ENCODE measurements at places on chromosomes 12 and 14. TPM values are rescaled to one million over a fixed set of nuclear protein-coding genes. Genes with fewer than 3 reads are reported as not detected.

GRCh38 chr14:63535918-63536317 is 7.3 kb downstream of the PPP2R5E start:
- no peak for DNase-seq

GRCh38 chr14:81402123-81402495 is 2.0 kb upstream of the STON2 start:
- peak; percentile 47 for DNase-seq

- DNase-seq: peak; percentile 41
Observed at GRCh38 chr14:31902002-31902401, 175.1 kb upstream of the ARHGAP5 start.

Gene AP5M1
- 46.9 TPM for total RNA-seq

Gene TSPAN31
- 36.2 TPM for total RNA-seq

Gene WNT5B
- total RNA-seq: 43.5 TPM

GRCh38 chr14:58964598-58964928 is 223.9 kb upstream of the DAAM1 start:
- no peak for DNase-seq

GRCh38 chr14:41868396-41868795 is 261.7 kb downstream of the LRFN5 start:
- no peak for DNase-seq

DNA sequence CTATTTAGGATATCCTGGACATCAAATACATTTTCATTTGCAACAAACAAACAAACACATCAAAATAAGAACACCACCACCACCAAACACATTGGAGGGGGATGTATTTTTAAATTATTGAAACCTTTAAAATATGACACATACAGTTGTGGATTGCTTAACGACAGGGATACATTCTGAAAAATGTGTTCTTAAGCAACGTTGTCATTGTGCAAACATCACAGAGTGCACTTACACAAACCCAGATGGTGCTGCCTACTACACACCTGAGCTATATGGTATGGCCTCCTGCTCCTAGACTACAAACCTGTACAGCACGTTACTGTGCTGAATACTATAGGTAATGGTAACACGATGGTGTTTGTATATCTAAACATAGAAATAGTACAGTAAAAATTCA is 19.4 kb downstream of the PYGL start:
- no peak for DNase-seq

DNA sequence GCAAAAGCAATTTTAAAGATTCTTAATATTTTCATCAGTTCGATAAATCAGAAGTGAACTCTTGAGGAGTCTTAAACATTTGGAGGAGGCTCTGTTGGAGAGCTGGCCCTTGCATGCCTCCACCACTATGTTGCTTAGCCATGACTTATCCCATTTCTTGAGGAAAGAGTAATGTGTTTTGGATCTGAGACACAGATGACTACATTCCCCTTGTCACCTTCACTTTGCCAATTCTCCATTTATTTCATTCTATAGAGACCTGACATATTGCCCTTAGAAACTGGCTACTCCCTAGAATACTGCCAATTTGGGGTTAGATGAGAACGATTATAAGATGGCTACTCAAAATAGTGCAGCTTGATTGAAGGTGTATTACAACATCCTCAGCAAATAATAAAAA is 157.4 kb upstream of the TMEM260 start:
- no peak for DNase-seq

DNA sequence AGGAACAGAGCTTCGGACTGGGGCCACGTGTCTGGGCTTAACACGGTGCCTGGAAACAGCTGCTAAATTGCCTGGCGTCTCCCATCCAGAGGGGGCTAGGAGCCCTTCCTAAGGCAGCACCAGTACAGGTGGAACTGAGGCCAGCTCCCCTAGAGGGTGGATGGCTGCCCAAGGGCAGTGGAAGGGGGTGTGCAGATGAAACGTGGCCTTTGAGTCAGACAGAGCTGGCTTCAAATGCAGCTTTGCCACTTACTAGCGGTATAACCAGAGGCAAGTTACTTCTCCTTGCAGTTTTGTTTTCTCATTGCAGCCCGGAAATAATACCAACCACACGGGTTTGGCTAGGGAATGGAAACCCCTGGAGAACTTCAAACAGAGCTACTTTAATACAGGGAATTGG is 59.3 kb upstream of the SLC24A4 start:
- DNase-seq: peak; percentile 9

DNA sequence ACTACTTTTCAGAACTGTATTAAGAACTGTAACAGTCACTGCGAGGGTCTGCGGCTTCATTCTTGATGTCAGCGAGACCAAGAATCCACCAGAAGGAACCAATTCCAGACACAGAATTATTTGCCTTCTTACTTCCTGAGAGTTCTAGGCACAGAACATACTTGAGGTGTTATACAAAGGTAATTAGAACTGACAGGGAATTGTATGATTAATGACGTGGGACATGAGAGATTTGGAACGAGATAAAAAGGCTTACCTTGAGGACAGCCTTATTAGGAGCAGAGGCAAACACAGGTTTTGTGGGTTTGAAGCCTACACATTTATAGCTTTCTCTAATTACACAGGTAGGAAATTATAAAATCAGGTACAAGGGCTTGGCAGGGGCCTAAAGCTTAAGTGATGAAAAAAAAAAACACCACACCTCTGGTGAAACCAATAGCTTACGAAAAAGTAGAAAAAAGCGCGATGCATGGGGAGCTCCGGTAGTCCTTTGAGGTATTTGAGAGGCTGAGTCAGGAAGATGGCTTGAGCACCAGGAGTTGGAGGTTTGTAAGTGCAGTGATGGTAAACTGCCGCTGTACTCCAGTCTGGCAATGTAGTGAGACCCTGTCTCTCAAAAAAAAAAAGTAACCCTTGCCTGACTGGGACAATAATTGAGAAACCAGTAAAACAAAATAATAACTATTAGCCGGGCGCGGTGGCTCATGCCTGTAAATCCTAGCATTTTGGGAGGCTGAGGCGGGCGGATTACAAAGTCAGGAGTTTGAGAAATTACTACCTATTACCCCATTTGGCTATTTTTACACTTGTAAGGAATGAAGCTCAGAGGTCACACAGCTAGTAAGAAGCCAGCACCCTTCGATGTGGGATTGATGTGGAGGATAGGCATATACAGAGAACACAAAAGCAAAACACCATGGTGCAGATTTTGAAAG is 795 bp upstream of the ACOT2 start:
- peak; percentile 15 for DNase-seq

Gene SYCP3
- total RNA-seq: not detected

- no peak for DNase-seq
Observed at GRCh38 chr12:84376320-84376719, 536.3 kb downstream of the SLC6A15 start.

Gene REP15
- total RNA-seq: not detected

DNA sequence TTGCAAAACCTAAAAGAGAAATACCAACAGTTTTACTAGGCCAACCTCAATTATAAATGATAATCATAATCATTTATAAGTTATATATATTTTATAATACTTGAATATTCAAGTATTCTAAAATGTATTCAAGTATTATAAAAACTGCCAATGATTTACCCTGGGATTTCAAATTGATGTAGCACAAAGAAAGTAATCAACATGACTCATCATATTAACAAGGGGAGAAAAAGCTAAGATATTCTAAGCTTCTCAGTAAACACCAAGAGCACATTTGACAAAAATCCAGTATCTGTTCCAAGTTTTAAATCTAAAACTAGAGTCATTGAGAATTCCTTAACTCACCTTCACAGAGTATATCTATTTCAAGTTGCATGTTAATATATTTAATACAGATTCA is 56.1 kb downstream of the CAPZA3 start:
- DNase-seq: peak; percentile 6

DNA sequence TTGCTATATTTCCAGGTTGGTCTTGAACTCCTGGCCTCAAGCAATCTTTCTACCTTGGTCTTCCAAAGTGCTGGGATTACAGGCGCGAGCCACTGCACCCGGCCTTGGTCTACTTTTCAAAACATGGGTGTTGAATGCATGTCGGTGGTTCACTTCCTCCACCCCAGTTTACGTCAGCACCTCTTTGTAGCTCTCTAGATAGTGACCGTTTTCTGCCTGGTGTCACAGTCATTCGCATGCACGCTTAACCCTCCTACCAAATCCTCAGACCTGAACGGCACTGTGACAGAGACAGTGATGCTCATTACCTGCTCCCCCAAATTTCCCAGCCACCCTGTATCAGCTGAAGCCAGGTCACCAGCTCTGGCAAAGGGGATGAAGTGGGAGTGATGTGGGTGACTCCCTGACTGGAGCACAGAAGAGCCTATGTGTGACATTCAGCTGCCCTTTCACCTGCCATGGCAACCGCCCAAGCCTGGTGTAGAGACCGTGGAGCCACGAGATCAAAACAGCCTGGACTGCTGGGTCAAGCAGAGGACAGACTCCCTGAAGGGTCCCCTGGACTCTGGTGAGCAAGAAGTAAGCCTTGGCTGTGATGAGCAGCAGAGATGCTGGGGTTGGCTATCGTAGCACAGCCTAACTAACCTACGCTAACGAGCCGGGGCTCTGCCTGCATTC is 66.2 kb upstream of the GPR68 start:
- DNase-seq: no peak

DNA sequence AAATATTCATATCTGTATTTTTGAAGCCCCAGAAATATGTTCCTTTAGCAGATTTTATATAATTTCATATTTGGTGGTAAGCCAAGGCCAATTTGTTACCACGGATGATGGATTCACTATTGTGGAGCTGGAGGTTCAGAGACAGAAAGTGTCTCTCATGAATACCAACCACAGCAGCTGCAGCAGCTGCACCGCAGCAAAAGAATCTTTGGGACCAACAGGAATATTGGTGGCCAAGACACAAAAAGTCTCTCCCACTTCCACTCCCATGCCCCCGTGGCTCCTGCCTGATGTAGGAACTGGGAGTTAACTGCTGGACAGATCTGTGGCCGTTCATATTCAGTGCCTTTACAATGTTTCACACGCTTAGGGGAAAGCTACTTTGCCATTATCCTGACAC is 155.3 kb downstream of the ADAMTS20 start:
- no peak for DNase-seq

GRCh38 chr12:46549527-46550265 is 177.1 kb upstream of the SLC38A2 start:
- peak; percentile 86 for DNase-seq

DNA sequence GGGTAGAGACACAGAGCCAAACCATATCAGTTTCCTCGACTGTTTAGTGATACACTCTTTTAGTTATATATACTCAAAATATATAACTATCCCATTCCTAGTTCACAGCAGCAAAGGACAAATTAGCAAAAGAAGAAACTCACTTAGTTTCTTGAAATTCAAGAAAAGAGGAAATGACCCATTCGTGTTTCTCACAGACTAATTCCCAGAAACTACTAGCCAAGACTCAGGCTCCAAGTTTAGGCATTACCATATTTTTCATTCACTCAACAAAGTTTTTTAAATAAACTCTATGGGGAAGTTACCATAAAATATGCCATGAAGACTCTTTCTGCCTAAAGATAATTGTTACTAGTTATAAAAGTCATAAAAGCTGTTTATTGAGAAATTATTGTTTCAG is 152.3 kb upstream of the DAAM1 start:
- DNase-seq: no peak

DNA sequence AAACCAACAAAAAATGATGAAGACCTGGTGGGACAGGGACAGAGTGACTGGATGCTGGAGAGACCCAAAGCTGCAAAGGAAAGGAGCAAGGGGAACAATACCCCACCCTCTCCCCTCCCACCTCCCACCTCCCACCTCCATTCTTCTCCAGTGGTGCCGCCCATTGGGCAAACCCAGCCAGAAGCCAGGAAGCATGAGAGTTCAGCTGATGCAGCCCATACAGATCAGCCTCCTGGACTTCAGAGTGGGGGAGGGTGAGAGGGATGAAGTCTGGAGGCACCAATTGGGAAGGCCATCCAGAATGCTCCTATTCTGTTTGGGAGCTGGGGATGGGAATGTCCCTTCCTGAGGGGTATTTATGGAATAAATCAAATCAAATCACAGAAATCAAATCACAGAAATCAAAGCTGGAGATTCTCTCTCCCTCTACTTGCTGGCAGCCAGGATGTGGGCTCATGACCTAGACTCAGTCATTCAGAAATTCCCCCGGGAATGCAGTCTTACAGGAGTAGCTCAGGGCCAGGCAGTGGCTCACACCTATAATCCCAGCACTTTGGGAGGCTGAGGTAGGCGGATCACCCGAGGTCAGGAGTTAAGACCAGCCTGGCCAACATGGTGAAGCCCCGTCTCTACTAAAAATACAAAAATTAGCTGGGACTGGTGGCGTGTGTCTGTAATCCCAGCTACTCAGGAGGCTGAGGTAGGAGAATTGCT is 31.1 kb downstream of the IRF2BPL start:
- peak; percentile 30 for DNase-seq

- no peak for DNase-seq
Observed at GRCh38 chr14:88327497-88327896, 4.4 kb upstream of the KCNK10 start.

DNA sequence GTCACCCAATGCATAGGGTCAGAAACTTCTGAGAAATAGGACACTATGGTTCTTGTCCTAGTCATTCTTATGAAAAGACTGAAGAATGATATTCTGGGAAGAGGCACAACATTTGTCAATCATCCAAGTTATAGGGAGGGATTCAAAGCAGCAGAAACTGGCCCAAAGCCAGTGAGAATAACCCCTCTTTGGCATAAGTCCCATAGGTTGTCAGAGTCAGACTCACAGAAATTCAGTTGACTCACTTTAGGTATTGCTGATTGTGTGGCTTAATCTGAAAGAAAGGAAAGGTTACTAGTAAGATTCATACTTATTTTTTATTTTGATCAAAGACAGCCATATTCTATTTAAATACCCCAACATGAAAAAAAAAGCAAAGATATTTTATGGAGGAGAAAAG is 151.0 kb downstream of the SRGAP1 start:
- peak; percentile 42 for DNase-seq

Gene KERA
- total RNA-seq: not detected

Gene AEBP2
- total RNA-seq: 5.8 TPM

Gene GPRC5D
- not detected for total RNA-seq

Gene AMDHD1
- total RNA-seq: 1.5 TPM

GRCh38 chr14:64394423-64394822 is 6.3 kb downstream of the MTHFD1 start:
- DNase-seq: no peak

GRCh38 chr14:52111583-52111982 is 42.7 kb upstream of the NID2 start:
- peak; percentile 75 for DNase-seq

Gene TSHR
- total RNA-seq: not detected

DNA sequence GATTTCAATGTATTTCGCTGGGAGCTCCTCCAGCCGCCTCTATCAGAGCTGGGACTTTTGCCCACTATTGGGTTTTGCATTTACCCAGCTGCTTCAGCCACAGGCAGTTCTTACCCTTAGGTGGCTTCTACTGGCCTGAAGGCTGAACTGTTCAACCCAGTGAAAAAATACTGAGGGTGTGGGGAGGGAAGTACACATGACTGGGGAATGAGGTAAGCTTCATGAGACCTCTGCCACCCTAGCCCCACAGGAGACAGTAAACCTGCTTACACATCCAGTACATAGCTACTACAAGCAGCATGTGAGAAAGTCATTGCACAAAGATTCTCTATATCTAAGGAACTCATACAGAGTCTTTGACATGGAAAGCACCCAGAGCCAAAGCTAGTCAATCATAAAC is 411.1 kb downstream of the SYT1 start:
- DNase-seq: peak; percentile 1

GRCh38 chr14:100721568-100721967 is 5.1 kb upstream of the DLK1 start:
- DNase-seq: no peak

Data from M059J (cell line).